ENCODE measurements at places on chromosomes 16 and 17.

- H3K4me1 ChIP-seq: no peaks in the 10 kb centered on the region
- no peaks in the 10 kb centered on the region for H3K36me3 ChIP-seq
These were observed 417.8 kb upstream of the CCL2 start for GRCh38 chr17:33837281-33837680.

- H3K4me1 ChIP-seq: no peaks in the 10 kb centered on the region
- no peaks in the 10 kb centered on the region for H3K36me3 ChIP-seq
- no peak for DNase-seq
- no peak overlapping the region for H3K27ac ChIP-seq
- no peaks in the 10 kb centered on the region for H3K27me3 ChIP-seq
- H3K4me3 ChIP-seq: no peak overlapping the region
These were observed 23.6 kb downstream of the CENPV start for GRCh38 chr17:16329519-16330271.

DNA sequence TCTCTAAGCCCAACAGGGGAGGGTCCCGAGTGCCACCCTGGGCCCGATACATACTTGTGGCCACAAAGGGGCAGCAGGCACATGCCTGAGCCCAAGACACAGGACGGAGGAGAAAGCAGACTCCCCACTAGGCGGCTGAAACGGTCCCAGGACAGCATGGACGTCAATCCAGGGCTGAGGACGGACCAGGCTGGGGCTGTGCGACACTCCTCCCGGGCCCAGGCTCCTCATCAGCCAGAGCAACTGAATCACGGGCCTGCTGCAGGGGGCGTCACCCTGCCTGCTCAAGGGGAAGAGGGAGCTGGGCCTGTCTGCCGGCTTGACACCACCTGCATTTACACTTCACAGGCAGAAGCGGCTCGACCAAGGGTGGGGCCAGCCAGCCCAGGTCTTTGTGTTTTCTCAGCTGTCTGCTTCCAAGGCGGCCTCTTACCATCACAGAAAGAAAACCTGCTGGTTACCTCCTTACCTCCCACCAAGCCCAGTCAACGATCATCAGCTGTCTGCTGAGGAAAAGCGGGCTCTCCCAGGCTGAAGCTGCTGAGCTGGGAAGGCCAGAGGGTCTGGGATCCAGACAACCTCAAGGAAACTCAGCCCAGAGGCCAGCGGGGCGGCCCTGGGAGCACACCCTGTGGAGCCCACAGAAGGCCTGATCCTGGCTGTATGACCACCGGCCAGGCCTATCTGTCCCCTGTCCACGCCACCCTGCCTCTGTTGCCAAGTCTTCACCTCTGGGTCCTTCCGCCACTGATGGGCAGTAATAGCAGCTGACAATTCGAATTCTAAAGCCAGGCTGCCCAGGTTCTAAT lies 26.4 kb downstream of the KIFC3 start:
- H3K27ac ChIP-seq: no peak overlapping the region
- peaks cover 26% of the 10 kb centered on the region for H3K4me1 ChIP-seq
- H3K27me3 ChIP-seq: no peaks in the 10 kb centered on the region
- H3K4me3 ChIP-seq: no peak overlapping the region

- H3K27me3 ChIP-seq: no peaks in the 10 kb centered on the region
- no peaks in the 10 kb centered on the region for H3K36me3 ChIP-seq
- no peak for DNase-seq
- H3K4me3 ChIP-seq: no peak overlapping the region
- H3K4me1 ChIP-seq: no peaks in the 10 kb centered on the region
- no peak overlapping the region for H3K27ac ChIP-seq
These were observed 238.1 kb downstream of the MSI2 start for GRCh38 chr17:57494443-57494842.
